Omental fat pad (tissue), 4 donors: ENCODE measurements at places on chromosomes 5 and 9.

- no peak for DNase-seq
These were observed 68.5 kb downstream of the SLC24A2 start for GRCh38 chr9:19720377-19720776.

GRCh38 chr5:172723508-172723907, 47.5 kb downstream of the DUSP1 start:
- DNase-seq = no peak

DNA sequence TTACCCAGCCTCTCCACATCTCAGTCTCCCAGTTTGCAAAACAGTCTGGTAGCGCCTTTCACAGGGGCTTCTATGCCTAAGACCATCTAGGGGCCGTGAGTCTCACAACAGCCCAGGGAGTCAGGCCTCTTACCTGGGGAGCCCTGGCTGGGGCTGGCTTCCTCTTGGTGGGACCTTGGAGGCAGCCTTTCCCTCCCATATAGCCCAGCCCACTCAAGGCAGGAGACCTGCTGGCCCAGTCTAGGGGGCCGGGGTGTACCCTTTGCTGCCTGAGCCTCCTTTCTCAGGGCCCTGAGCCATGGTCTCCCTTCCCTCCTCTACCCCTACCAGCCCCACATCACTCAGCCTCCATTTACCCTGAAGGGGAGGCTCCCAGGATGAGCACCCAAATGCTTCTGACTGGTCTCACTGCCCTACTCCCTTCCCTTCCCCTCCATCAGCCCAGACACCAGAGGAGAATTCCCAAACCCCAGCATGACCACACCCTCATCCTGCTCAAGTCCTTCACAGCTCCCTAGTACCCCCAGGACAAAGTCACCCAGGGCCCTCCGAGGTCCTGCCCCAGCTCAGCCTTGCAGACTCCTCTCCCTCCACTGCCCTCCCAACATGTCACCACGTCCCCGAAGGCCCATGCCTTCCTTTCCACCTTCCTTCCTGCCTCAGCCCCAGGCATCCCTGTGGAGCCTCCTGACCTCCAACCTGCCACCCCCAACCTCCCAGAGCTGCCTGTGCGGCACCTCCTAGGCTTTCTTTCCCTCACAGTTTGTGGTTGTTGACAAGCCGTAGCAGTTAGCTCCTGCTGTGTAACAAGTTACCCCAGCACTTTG, 55.3 kb downstream of the BARX1 start:
- DNase-seq = no peak

GRCh38 chr5:60335913-60336312, 364.1 kb downstream of the DEPDC1B start:
- no peak for DNase-seq

DNA sequence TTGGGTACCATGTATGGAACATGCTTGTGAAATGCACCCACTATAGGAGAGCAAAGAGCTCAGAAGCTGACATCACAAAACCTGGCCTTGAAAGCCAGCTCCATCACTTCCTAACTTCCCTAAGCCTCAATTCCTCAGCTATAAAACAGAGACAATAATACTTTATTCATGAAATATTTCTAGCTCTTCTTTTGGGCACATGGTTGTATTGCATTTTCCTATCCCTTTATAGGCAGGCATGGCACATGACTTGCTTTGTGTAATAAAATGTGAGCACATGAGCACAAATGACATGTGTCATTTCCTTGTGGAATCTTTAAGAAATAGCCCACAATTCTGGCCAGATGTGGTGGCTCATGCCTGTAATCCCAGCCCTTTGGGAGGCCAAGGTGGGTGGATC, 18.5 kb downstream of the ZNF366 start:
- no peak for DNase-seq

GRCh38 chr5:168168978-168169698, 122.3 kb upstream of the WWC1 start:
- no peak for DNase-seq
